ENCODE measurements at places on chromosomes 13 and 19. TPM values are rescaled to one million over a fixed set of nuclear protein-coding genes. Genes with fewer than 3 reads are reported as not detected.
A peak's percentile ranks its signal among the peaks of the same experiment; 100 is the strongest.

- DNase-seq: no peak
Observed at GRCh38 chr19:14672188-14672872, 2.3 kb downstream of the ADGRE3 start.

The COQ8B gene
- polyA plus RNA-seq: 43.8 TPM

- peak; percentile 10 for DNase-seq
Observed at GRCh38 chr19:41355802-41356201, 2.1 kb upstream of the TGFB1 start.

The SGCG gene
- polyA plus RNA-seq: not detected

DNA sequence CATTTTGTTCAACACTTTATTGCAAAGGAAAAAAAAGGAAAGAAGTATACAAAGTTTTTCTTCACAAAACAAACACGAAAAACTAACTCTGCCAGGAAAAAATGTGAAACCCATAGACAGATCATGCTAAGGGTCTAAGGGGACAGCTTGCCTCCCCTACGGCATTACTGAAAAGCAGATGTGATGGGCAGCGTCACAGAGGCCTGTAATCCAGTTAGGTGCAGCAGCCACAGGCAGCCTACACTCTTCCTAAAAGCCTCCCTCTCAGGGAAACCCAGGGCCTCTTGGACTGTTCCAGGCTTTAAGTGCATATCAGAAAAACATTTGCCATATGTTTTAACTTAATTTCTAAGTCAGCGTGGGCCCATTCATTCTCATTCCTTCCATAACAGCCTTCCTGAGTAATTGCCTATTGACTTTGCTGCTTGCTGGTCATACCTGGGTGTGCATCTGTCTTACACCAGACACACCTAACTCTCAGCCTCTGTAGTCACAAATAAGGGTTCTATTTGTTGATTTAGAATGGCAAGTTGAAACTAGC, 135.7 kb upstream of the SERP2 start:
- peak; percentile 79 for DNase-seq

DNA sequence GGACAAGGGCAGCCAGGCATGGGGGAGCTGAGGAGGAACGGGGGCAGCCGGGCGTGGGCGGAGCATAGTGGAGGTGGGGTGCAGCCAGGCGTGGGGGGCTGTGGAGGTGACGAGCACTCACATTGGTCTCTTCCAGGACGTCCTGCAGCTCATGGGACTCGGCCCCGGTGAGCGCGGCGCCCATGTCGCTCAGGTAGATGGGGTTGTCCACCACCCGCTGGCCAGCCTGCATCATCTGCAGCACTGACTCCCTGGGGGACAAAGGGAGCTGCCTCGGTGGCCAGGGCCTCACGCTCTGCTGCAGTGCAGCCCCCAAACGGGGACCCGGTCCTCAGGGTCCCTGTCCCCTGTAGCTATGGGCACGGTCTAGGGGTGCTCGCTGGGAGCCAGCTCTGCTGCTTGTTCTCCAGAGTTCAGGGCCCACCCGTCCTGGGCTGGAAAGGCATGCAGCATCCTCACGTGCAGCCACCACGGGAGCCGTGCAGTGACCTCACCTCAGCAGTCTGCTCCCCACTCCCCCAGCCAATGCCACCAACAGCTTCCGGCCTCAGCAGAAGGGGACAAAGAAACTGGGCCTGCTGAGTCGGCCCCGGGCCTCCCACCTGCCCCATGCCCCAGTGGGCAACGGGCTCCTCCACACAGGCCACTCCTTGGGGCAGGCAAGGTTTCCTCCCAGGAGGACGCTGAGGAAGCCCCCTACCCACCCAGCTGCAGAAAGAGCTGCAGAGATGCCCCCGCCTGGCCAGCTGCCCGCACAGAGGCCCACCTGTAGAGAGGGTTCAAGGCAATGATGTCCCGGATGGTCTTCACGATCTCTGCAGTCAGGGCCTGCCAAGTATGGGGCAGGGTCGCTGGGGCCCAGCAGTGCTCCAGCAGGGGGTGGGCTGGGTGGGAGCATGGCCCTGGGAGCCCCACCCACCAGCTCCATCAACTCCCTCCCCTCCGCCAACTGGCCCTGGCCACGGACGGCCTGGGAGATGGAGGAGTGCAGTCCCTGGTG, 12.1 kb downstream of the LONP1 start:
- peak; percentile 33 for DNase-seq

All from SK-N-SH (cell line).